Thymus (tissue), 14 donors: ENCODE measurements at places on chromosomes 16 and 17.

- no peak for DNase-seq
Observed at GRCh38 chr17:14019186-14019956, 49.9 kb upstream of the COX10 start.

GRCh38 chr16:2987833-2988232, 7.6 kb upstream of the PKMYT1 start:
- no peak for DNase-seq

DNA sequence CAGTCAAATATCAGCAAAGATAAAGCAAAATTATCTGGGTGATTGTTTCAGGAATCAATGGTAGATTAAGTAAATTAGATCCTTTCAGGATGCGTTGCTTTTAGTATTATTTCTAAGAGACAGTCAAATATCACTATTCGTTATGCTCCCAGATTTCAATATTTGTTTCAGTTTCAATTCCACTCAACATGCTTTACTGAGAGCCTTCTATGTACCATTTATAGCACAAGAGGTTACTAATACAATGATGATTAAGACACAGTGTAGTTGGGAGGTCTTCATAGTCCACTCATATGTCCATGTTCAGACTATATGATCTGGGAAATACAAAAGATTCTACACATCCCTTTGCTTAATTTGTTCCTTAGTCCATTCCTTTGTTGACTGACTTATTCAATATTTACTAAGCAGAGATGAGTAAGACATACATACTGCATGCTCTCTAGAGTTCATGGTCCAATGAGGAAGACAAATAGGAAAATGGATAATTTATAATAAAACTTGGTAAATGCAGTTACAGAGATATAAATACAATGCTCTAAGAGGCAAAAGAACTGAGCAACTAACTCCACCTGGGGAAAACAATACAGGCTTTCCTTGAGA, 88.2 kb upstream of the NOG start:
- no peak for DNase-seq

DNA sequence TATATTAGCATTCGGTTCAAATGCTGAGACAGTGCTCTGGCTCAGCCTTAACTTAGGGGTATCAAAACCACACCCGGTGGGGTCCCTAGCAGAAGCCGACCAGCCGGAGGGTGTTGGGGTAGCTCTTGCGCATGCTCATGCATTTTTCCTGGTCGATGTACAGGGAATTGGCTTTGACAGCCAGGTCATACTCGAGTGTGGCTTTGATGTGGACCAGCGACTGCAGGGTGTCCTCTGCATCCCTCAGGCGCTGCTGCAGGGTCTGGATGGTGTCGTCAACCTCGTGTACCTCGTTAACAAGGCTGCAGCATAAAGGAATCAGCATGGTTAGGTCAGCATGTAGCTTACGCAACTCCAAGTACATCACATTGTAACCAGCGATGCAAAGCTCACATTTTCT, 37.5 kb downstream of the TEKT3 start:
- DNase-seq, result no peak

DNA sequence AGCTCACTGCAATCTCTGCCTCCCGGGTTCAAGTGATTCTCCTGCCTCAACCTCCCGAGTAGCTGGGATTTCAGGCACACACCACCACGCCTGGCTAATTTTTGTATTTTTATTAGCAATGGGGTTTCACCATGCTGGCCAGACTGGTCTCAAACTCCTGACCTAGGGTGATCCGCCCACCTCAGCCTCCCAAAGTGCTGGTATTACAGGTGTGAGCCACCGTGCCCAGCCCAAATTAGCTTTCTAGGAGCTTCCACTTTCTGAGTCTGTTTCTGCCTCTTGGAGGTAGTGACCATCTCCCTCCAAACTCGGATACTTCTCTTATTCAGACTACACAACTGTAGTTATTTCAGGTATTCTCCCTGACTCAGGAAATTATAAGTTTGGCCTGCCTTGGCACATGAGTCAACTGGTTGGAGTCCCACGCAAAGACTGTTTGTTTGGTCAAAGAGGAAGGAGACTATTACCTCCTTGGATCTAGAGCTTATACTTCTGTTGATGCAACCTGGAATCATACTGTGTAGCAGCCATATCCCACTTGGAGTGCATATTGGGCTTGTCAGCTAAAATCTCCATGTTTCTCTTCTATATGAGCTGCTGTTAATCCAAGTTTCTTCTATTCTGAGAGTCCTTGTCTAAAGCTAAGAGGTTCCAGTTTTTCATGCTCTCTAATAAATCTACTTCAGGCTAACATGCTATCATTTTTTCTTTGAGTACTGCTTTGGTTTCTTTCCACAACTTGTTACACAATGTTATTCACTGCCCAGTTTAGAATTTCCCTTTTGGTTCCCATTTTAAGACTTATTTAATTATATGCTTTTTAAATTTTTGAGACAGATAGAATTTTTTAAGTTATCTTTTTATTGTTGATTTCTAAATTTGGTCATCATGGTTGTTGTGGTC, 7.5 kb downstream of the IL4R start:
- no peak for DNase-seq

DNA sequence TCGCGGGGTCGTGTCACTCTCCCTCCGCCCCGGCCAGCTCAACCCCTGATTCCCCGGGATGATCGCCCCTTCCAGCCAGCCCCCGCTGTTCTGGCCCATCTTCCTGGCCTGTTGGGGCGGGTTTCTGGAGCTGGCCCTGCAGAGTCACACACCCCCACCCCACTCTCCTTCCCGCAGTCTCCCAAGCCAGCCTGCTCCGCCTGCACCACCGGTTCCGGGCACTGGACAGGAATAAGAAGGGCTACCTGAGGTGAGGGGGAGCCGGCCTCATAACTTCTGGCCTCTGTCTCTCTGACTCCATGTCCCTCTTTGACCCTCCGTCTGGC, 621 bp downstream of the CHP2 start:
- no peak for DNase-seq

- no peak for DNase-seq
Observed at GRCh38 chr17:46191322-46192188, 1.7 kb downstream of the KANSL1 start.

- DNase-seq, result no peak
Observed at GRCh38 chr16:629833-630248, 944 bp upstream of the WFIKKN1 start.

DNA sequence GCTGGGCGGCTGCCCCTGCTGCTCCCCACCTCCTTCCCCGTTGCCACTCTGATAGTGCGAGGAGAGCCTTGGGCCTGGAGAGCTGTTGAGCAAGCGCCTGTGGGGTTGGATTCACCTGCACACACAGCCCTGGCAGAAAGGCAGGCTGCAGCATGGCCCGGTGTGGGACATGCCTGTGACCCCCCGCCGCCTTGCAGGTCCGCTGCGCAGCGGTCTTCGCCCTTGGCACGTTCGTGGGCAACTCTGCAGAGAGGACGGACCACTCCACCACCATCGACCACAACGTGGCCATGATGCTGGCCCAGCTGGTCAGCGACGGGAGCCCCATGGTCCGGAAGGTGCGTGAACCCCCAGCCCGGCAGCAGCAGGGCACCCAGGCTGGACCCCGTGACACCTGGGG, 106.8 kb upstream of the CHMP6 start:
- no peak for DNase-seq

GRCh38 chr17:51228161-51228560, 31.7 kb downstream of the MBTD1 start:
- DNase-seq, result no peak

GRCh38 chr17:58969156-58969555, 137.5 kb downstream of the TRIM37 start:
- DNase-seq, result no peak
